ENCODE measurements at places on chromosomes 1 and 21. TPM values are rescaled to one million over a fixed set of nuclear protein-coding genes. Genes with fewer than 3 reads are reported as not detected.

The SPRR1A gene
- total RNA-seq: not detected

The RGS8 gene
- total RNA-seq: not detected

The ZMYM4 gene
- total RNA-seq: 36.2 TPM

The LAMB3 gene
- 1.5 TPM for total RNA-seq

The RNF186 gene
- not detected for total RNA-seq

The HLX gene
- total RNA-seq: 20.8 TPM

The ELAPOR1 gene
- 0.37 TPM for total RNA-seq

The KRTAP19-3 gene
- total RNA-seq: not detected

The RLF gene
- 24.5 TPM for total RNA-seq

The ZNF593OS gene
- not detected for total RNA-seq

The HSD3B1 gene
- not detected for total RNA-seq

The CSMD2 gene
- not detected for total RNA-seq

The CD1C gene
- not detected for total RNA-seq

The EXO1 gene
- 17.6 TPM for total RNA-seq

The RPE65 gene
- not detected for total RNA-seq

The VAV3 gene
- total RNA-seq: 63.2 TPM

The CLDN17 gene
- not detected for total RNA-seq
